ENCODE measurements at places on chromosomes 1 and 21.

GRCh38 chr1:55359611-55360010 is 144.4 kb upstream of the USP24 start:
- no peak for DNase-seq

DNA sequence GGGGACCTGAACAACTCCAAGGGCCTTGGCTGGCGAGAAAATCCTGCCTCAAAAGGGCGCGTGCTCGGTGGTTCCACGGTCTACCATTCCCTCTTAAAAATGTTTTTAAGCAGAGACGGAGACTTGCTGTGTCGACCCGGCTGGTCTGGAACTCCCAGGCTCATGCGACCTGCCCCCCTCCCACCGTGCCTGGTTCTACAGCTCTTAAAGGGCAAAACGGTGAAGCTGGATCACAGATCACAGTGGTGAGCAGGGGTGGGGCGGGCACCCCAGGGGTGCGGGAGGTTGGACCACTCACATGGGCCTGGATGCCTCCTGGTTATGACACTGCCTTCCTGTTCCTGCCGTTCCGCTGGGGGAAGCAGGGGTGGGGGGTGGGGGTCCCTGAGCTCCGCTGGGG is 4.2 kb upstream of the C1orf159 start:
- DNase-seq, result no peak

DNA sequence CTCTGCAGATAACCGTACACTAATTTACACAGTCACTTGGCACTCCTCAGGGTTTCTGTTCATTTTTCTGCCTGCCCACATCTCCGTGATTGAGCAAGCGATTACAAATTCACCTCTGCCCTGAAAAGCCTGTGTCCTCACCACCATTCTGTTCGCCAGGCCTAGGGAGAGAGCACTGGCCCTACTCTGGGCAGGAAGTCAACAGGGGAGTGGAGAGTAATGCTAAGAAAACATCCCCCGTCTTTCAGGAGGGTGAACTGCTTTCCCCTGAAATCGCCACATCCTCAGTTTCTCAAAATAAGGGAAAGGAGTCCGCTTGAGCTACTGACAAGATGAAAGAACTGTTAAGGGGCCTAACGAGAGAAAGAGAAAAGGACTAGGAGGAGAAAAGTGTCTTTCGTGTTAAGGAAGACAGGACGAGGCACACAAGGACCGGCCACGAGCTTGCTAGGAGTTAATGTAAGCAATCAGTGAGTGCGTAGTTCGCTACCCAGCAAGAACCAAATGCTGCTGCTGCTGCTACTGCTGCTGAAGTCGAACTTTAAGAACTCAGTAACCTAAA is 632 bp downstream of the PEX19 start:
- peak; percentile 75 for DNase-seq

- peak; percentile 78 for DNase-seq
Measured at GRCh38 chr1:51627672-51628071, 10.8 kb downstream of the OSBPL9 start.

DNA sequence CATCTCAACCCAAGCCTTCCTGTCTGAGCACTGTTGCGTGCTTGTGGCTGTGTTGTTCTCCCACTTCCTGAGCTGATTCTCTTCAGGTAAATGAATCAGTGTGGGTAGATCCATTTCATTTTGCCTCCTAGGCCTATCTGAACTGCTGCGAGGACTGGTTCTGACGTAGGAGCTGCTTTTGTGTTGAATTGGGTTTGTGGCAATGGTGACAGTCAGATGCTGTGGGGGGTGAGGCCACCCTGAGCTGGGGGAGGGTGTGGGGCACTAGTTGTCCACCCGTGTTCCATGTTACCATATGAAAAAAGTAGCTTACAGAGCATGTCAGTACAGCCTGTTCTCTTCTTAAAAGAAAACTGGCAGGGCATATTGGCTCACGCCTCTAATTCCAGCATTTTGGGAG is 81.5 kb downstream of the MRPS6 start:
- DNase-seq, result no peak
